Stimulated activated CD8-positive, alpha-beta memory T cell treated with anti-CD3 and anti-CD28 coated beads, Interleukin-2, amount 100 ng/mL, for 1 hour (primary cell): ENCODE measurements at places on chromosomes 1 and 21.

GRCh38 chr1:230883967-230884366 is 15.6 kb upstream of the C1orf198 start:
- DNase-seq, result no peak

- DNase-seq, result no peak
Measured at GRCh38 chr1:227317011-227317451, 1.3 kb downstream of the CDC42BPA start.

DNA sequence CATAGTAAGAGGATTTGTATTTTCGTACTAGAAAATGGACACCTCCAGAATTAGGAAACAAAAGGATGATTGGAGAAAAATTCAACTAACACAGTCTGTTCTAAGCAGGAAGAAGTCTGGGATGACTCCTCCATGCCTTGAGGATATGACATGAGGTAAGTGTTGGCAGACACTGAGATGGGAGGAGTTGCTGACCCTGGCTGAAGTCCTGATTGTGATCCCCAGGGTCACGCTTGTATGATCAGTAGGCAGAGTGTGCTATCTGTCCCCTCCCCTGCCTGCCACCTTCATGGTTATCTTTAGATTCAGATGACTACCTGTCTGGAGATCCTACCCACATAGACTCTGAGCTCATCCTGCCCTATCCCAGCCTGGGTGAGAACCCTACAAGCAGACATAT is 249.1 kb downstream of the C1orf94 start:
- DNase-seq, result no peak

GRCh38 chr1:29453502-29454240 is 217.3 kb downstream of the PTPRU start:
- no peak for DNase-seq

DNA sequence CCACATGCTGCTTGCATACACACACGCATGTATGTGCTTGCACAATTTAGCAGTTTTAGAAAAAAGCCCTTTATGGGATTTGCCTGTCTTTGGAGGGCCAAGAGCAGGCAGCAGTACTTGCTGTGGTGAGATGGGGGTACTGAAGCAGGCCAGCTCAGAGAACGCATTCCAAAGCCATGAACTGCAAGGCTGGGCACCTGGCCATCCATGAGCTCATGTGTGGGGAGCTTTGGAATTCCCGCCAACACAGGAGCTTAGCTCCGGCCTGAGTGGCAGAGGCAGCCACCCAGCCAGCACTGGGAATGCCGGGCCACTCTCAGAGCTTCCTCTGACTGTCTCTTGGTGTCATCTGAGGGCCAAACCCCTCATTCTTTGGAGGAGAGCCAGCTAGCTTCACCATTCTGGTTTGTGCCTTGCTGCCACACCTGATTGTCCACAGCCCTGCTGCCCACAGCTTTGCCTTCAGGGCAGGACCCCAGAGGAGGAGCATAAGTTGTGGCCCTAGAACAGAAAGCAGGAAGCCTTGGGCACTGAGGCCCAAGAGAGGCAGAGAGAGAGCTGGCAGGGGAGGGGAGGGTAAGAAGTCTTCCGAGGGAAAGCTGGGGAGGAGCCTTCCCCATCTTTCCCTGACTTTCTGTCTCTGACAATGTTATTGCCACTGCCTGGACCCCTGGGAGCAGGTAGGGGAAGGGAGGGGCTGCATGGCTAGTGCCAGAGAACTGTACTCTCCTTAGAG is 92.1 kb upstream of the POU3F1 start:
- DNase-seq, result no peak

DNA sequence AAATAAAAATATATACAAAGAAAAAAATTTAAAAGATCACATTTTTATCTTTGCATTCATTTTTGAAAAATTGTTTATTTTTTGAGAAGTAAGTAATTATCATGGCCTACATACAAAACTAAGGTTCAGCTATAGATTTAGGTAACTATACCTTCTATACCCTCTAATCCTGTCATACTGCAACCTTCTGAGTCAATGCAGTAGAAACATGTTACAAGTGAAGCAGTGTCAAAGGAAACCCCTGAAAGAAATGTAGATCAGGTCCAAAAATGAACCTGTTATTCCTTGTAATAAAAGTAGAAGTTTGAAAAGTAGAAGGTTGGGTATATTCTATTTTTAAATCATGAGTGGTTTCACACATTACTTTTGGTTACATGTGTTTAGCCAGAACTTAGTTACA is 51.3 kb downstream of the PTGS2 start:
- DNase-seq, result no peak

- DNase-seq, result no peak
Measured at GRCh38 chr1:151157067-151157531, 650 bp downstream of the TNFAIP8L2 start.

DNA sequence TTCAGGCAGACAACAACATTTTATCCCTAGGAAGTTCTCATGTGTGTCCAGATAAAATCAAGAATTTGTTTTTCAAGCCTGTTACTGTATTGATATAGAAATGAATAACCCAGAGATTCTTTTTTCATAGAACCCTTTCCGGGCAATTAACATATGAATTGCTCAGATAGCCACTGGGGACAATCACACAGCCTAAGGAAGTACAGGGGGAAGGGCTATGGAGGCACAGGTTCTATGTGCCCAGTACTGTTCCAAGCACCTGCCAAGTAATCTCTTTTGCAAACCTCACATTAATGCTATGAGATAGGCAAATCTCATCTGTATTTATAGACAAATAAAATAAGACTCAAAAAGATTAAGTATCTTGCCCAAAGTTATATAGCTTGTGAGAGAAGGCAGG is 84.9 kb downstream of the NTNG1 start:
- DNase-seq, result no peak

DNA sequence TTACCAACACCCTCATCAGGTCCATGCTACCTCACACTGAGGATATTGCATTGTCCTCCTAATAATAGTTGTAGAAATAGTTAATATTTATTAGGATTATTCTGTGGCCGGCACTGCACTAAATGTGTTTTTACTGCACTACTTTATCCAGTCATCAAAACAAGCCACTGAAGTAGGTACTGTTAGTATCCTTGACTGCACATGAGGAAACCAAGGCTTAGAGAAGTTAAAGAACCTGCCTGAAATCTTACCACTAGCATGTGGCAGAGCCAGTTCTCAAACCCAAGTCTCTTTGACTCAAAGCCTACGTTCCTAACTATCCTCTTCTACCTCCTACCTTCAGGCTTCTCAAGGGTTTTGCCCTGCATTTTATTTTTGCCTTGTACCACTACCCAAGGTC is 30.9 kb downstream of the FMO1 start:
- no peak for DNase-seq

GRCh38 chr1:34164771-34165391 is at the start of gene CSMD2:
CSMD2 (minus strand) TSS chr1:34165230; CDS start chr1:34165097, 133 bp downstream.
- no peak for DNase-seq

DNA sequence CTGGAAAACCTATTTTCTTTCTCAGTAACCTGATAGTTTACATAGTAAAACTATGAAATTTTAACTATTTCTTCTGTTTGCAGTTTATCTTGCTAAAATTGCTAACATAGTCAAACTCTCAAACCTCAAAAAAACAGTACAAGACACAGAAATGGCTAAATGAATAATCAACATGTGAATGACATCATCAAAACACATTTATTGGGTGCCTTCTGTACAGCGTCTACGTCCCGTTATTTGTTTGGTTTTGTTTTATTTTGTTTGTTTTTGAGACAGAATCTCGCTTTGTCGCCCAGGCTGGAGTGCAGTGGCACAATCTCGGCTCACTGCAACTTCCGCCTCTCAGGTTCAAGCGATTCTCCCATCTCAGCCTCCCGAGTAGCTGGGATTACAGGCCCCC is 11.2 kb downstream of the RBM34 start:
- DNase-seq, result no peak

DNA sequence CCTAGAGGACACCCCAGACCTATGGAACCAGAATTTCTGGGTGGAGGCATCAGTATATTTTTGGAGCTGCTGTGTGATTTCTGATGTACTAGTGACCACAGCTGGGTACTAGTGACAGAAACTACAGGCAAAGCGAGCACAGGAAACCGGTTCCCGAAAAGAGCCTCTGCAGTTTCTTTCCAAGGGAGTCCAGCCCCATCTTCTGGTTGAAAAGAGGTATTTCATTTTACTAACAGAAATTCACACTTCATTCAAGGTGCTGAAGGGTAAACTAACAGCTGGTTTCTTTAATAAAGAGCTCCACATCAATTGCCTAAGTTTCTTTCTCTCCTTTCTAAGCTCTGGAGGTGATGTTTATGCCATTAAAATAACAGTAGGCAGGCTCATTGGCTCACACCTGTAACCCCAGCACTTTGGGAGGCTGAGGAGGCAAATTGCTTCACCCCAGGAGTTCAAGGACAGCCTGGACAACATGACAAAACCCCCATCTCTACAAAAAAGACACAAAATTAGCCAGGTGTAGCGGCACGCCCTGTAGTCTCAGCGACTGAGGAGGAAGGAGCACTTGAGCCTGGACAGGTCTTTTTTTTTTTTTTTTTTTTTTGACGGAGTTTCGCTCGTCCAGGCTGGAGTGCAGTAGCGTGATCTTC is 22.0 kb downstream of the THAP3 start:
- no peak for DNase-seq

GRCh38 chr1:9817734-9818133 is 6.0 kb downstream of the CLSTN1 start:
- DNase-seq, result no peak

GRCh38 chr1:7551442-7551841 is 219.7 kb upstream of the VAMP3 start:
- no peak for DNase-seq

DNA sequence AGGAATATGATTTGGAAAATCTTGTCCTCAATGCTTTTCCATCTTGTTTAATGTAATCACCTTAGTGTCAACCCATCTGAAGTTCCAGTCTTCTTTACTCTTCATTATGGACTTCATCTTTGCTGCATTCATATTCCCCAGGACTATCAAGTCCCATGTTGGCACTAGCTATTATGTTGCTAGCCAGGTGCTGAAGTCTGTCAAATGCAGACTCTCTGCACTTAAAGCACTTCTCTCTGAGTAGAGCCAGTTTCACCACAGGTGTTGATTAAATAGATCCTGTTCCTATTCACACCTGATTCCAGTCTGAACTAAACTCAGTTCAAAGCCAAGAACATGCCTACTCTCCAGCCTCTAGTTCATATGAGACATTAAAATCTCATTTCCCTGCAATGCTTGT is 75.0 kb upstream of the PKN2 start:
- DNase-seq, result no peak

GRCh38 chr1:218444588-218444987 is 99.5 kb downstream of the TGFB2 start:
- no peak for DNase-seq

DNA sequence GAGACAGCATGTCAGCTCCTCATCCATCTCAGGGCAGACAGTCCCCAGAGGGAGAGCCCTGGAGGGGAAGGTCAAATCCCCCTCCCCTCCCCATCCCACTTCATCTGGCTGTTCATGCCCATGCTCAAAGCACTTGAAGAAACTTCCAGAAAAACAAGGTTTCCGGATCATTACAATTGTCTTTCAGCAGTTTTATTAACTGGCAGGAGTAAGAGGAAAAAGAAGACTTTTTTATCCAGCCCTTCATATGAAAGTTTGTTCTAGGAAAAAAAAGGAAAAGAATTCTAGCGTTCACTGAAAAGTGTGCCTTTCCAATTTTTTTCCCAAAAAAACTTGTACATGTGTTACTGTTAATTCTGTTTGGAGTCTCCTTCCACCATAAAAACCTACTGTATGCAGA is 145.7 kb upstream of the TIAM1 start:
- DNase-seq, result no peak

DNA sequence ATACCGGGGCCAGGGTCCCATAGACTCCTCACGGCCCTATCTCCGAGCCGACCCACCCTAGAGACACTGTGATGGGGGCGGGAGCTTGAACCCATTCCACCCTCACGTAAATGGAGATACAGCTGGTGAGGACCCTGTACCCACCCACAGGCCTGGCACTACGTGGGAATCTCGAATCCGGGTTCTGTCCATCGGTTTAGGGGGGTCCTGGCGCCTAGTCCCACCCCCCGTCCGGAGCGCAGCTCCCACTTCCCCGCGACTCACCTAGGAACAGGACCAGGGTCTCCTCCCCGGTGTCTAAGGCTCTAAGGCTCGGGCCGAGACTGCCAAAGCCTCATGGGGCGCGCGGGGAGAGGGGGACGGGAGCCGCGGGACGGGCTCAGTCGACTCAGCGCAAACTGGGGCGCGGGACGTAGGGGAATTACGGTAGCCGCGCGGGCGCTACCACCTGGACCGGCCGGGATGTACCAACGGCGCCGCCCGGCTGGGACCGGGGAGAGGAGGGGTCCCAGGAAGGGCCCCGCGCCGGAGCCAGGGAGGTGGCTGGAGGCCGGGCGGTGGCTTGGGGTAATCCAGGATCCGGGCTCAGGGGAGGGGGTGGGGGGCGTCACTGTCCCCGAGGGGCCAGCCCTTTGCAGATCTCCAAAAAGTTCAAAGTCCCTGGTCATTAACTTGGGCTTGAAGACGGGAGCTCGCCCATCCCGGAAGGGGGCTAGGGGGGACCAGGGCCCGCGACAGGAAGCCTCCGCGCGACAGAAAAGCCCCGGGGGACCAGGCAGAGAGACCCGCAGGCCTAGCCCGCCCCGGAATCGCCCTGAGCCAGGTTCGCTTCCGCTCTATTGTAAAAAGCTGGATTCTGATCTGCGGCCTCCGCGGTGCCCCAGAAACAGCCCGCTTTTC is 1.0 kb downstream of the PLEKHG5 start:
- no peak for DNase-seq

DNA sequence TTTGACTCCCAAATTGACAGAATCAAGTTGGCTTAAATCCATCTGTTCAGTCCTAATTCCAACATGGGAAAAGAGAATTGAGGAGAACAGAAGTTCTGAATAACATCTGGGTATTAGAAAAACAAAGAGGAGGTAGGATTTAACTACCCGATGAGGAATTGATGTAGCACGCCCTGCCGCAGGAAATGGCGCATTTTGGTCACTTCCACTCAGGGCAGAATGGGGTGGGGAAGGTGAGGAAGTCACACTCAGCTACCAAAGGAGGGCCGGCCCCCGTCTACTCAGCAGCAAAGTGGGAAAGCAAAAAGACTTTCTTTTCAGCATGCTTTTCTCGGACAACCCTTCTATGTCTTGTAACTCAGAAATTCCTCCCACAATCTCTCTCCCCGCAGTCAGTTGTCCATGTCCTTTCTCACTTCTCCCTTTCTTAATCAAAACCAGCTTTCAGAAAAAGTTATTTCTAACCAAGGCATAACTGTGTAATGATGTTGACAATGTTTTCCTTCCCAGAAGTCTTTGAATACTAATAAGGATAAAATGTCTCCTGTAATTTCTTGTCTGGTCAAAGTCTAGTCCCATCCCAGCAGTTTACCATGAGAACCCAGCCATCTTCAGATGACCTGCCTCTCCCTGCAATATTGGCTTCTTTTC is 60.5 kb upstream of the SIPA1L2 start:
- DNase-seq, result no peak

- no peak for DNase-seq
Measured at GRCh38 chr1:211538287-211538686, 40.7 kb downstream of the SLC30A1 start.

GRCh38 chr1:182249201-182249676 is 142.4 kb downstream of the GLUL start:
- DNase-seq, result no peak
